ENCODE measurements at places on chromosomes 5 and 9. TPM values are rescaled to one million over a fixed set of nuclear protein-coding genes. Genes with fewer than 3 reads are reported as not detected.
A peak's percentile ranks its signal among the peaks of the same experiment; 100 is the strongest.

GRCh38 chr9:107070586-107070985, 207.6 kb downstream of the ZNF462 start:
- H3K4me3 ChIP-seq, result no peak overlapping the region
- no peak for DNase-seq
- no peaks in the 10 kb centered on the region for H3K36me3 ChIP-seq
- no peak overlapping the region for H3K27ac ChIP-seq
- H3K27me3 ChIP-seq, result peaks cover 12% of the 10 kb centered on the region
- no peaks in the 10 kb centered on the region for H3K4me1 ChIP-seq

DNA sequence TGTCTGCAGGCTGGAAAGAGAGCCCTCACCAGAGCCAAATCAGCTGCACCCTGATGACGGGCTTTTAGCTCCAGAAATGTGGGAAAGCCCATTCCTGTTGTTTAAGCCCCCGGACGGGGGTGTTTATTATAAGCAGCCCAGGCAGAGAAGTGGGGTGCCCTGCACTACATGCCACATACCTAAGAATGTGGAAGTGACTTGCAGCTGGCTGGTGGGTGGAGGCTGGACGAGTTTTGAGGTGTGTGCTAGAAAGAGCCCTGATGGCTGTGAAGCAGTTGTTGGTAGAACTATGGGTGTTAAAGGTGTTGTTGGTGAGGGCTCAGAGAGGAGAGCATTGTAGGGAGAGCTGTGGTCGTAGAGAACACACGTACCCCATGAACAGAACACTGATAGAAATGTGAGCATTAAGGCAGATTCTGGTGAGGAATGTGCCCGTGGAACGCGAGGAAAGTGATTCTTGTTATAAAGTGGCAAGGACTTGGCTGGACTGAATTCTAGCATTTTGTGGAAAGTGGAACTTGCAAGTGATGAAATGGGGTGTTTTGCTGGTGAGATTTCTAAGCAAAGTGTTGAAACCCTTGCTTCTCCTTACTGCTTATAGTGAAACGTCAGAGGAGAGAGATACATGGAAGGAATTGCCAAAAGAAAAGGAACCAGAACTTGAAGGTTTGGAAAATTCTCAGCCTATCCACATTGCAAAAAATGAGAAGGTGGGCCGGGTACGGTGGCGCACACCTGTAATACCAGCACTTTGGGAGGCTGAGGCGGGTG, 38.9 kb downstream of the AHRR start:
- no peak overlapping the region for H3K4me3 ChIP-seq
- no peak overlapping the region for H3K27ac ChIP-seq
- H3K4me1 ChIP-seq, result peaks cover 8% of the 10 kb centered on the region
- H3K27me3 ChIP-seq, result no peaks in the 10 kb centered on the region
- peaks cover 52% of the 10 kb centered on the region for H3K36me3 ChIP-seq

- H3K27ac ChIP-seq, result no peak overlapping the region
- no peaks in the 10 kb centered on the region for H3K27me3 ChIP-seq
- no peaks in the 10 kb centered on the region for H3K36me3 ChIP-seq
- no peak for DNase-seq
- H3K4me1 ChIP-seq, result no peaks in the 10 kb centered on the region
Observed at GRCh38 chr9:79858508-79858907, 286.7 kb downstream of the TLE4 start.

DNA sequence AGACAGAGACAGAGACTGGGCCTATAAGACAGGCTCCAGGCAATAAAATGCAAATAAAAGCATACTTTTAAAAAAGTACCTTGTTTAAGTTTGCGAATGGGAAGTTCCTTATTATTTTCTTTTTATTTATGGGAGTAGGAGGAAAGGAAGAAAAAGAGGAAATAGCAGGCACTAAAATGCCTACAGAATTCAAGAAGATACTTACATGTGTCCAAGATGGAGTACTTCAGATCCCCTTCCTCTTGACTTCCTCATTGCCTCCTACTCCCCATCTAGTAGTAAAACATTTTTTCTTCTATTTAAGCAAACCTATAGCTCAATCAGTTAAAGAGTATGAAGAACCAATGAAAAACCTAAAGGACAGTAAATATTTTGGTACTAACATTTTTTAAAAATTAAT, 24.8 kb downstream of the GKAP1 start:
- DNase-seq, result no peak
- no peak overlapping the region for H3K27ac ChIP-seq
- no peaks in the 10 kb centered on the region for H3K4me1 ChIP-seq
- no peak overlapping the region for H3K4me3 ChIP-seq
- no peaks in the 10 kb centered on the region for H3K36me3 ChIP-seq
- no peaks in the 10 kb centered on the region for H3K27me3 ChIP-seq

DNA sequence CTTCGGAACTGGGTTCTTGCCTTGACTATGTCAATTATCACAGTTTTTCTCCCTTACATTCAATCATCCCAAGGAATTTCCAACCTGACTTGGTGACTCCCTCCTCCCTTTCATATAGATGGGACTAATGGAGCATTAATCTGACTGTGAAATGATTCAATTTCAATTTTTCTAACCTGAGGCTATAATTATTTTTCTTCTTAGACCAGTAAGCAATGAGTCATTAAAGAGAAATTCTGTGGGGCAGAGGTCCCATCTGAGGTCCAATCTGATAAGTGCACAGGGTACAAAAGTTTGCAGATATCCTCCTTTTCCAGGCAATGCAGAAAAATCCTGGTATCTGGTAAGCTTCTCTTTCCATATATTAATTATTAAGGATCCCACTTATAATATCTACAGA, 18.9 kb downstream of the PDE4D start:
- H3K36me3 ChIP-seq, result no peaks in the 10 kb centered on the region
- peaks cover 3% of the 10 kb centered on the region for H3K4me1 ChIP-seq
- H3K27ac ChIP-seq, result no peak overlapping the region

- H3K27ac ChIP-seq, result no peak overlapping the region
- no peak for DNase-seq
- H3K4me3 ChIP-seq, result peak overlapping the region; percentile 97
- no peaks in the 10 kb centered on the region for H3K27me3 ChIP-seq
Observed at GRCh38 chr5:177515580-177515979, 1.2 kb downstream of the DDX41 start.

GRCh38 chr5:94353605-94354004, 264.8 kb downstream of the KIAA0825 start:
- H3K4me1 ChIP-seq, result no peaks in the 10 kb centered on the region
- no peak overlapping the region for H3K4me3 ChIP-seq
- no peak for DNase-seq
- H3K36me3 ChIP-seq, result no peaks in the 10 kb centered on the region
- no peak overlapping the region for H3K27ac ChIP-seq

- peaks cover 3% of the 10 kb centered on the region for H3K27me3 ChIP-seq
- no peaks in the 10 kb centered on the region for H3K36me3 ChIP-seq
- H3K4me1 ChIP-seq, result no peaks in the 10 kb centered on the region
- no peak overlapping the region for H3K4me3 ChIP-seq
- no peak overlapping the region for H3K27ac ChIP-seq
- DNase-seq, result no peak
Observed at GRCh38 chr5:18487928-18488480, 853.7 kb downstream of the TAF11L14 start.

GRCh38 chr9:124284237-124284831, 26.6 kb downstream of the NEK6 start:
- peak overlapping the region; percentile 99 for H3K27ac ChIP-seq
- H3K36me3 ChIP-seq, result peaks cover 6% of the 10 kb centered on the region
- no peaks in the 10 kb centered on the region for H3K27me3 ChIP-seq
- no peak overlapping the region for H3K4me3 ChIP-seq

DNA sequence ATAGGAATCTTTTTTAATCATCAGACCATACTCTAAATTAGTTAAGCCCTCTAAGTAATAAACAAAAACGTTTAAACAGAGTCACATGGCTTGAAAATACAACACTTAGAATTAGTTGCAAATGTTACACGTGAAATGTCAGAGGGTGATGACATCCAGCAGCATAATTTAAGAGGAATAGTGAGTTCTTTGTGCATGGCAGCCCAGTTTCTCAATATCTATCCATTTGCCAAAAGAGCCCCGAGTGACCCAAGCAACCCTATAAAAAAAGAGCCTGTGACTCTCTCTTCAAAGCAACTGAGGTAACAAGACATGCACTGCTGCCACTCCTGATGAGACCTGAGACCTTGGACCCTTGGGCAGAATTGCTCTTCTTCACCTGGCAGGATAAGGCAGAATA, 96.9 kb upstream of the RASA1 start:
- H3K4me1 ChIP-seq, result no peaks in the 10 kb centered on the region
- H3K4me3 ChIP-seq, result no peak overlapping the region
- DNase-seq, result no peak
- no peaks in the 10 kb centered on the region for H3K36me3 ChIP-seq
- no peak overlapping the region for H3K27ac ChIP-seq
- peaks cover 21% of the 10 kb centered on the region for H3K27me3 ChIP-seq

DNA sequence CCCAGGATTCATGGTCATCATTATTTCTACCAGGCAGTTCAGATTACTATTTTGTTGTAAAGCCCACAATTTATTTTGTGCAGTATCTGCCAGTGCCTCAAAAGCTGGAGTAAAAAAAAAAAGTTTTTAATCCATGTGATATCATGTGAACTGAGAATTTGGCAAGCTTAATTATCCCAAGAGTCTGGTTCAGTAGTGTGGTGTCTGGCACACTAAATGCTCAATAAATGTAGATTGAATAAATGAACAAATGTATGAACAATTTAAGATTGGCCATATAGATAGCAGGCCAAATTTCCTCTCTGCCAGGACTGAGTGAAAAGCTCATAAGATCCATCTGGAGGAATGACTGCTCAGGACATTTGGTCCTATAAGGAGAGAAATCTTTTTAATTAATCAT, 533.0 kb downstream of the TLE1 start:
- no peak overlapping the region for H3K27ac ChIP-seq
- H3K36me3 ChIP-seq, result no peaks in the 10 kb centered on the region
- DNase-seq, result no peak
- H3K27me3 ChIP-seq, result no peaks in the 10 kb centered on the region

GRCh38 chr5:97063251-97063650, 79.2 kb downstream of the LIX1 start:
- H3K27me3 ChIP-seq, result peaks cover 10% of the 10 kb centered on the region
- no peak overlapping the region for H3K27ac ChIP-seq
- DNase-seq, result no peak
- no peak overlapping the region for H3K4me3 ChIP-seq

DNA sequence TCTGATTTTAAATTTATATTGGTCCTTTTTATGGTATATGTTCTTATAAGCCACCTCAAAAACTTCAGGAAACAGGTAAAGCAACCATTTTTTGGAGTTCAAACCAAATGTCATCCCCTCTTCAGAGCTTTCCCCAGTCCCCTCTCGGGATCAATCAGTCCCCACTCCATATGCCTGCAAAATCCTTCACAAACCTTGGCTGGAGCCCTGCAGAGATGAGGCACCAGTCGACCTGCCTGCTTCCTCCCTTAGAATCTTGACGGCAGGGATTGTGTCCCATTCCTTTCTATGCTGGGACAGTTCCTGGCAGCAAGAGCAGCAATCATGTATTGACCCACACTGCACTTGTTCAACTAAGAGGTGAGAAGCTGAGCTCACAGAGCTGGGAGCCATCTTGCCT, 22.6 kb downstream of the B4GALT1 start:
- H3K36me3 ChIP-seq, result peaks cover 1% of the 10 kb centered on the region
- no peaks in the 10 kb centered on the region for H3K27me3 ChIP-seq
- H3K4me1 ChIP-seq, result peaks cover 45% of the 10 kb centered on the region
- no peak overlapping the region for H3K27ac ChIP-seq

GRCh38 chr9:124743686-124744348, 27.3 kb downstream of the NR6A1 start:
- H3K36me3 ChIP-seq, result no peaks in the 10 kb centered on the region
- H3K27me3 ChIP-seq, result no peaks in the 10 kb centered on the region
- DNase-seq, result no peak
- no peak overlapping the region for H3K4me3 ChIP-seq
- H3K27ac ChIP-seq, result no peak overlapping the region
- H3K4me1 ChIP-seq, result peaks cover 4% of the 10 kb centered on the region

GRCh38 chr5:109853377-109853776, 163.7 kb downstream of the MAN2A1 start:
- no peak for DNase-seq
- no peaks in the 10 kb centered on the region for H3K27me3 ChIP-seq
- H3K27ac ChIP-seq, result no peak overlapping the region
- peaks cover 72% of the 10 kb centered on the region for H3K36me3 ChIP-seq
- H3K4me1 ChIP-seq, result peaks cover 4% of the 10 kb centered on the region

DNA sequence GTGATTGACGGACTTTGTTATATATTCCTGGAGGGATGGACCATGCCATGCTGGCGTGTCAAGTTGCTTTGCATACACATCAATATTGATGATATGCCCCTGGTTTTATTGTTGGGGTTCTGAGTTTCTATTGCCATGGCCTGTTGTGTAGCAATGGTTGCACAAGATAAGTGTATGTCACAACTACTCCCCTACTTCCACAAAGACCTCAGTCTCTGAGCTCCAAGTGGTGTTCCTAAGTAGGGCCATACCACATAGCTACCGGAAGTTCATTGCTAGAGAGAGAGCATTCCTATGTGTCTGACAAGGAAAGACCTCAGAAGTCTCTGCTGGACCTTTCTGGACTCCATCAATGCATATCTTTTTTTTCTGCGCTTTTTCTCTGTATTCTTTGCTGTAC, 19.8 kb downstream of the TXNDC8 start:
- peaks cover 17% of the 10 kb centered on the region for H3K27me3 ChIP-seq
- no peak for DNase-seq
- H3K27ac ChIP-seq, result no peak overlapping the region
- H3K36me3 ChIP-seq, result no peaks in the 10 kb centered on the region
- no peak overlapping the region for H3K4me3 ChIP-seq

- H3K4me3 ChIP-seq, result no peak overlapping the region
- peaks cover 38% of the 10 kb centered on the region for H3K36me3 ChIP-seq
- no peaks in the 10 kb centered on the region for H3K27me3 ChIP-seq
- H3K27ac ChIP-seq, result no peak overlapping the region
- peaks cover 22% of the 10 kb centered on the region for H3K4me1 ChIP-seq
Observed at GRCh38 chr5:1325191-1325741, 19.6 kb downstream of the CLPTM1L start.

Gene LCN2
- total RNA-seq, result not detected

Gene CXXC5
- total RNA-seq, result 259 TPM

Gene PARP8
- 23.9 TPM for total RNA-seq

Gene SOX30
- total RNA-seq, result not detected

Gene C9orf50
- total RNA-seq, result not detected

Gene ADAMTSL1
- total RNA-seq, result 1.5 TPM

Gene XPA
- total RNA-seq, result 10.6 TPM

Gene ARHGEF37
- total RNA-seq, result 8.9 TPM

Gene PITX1
- not detected for total RNA-seq

Gene TAF11L6
- total RNA-seq, result not detected

Measured in osteocyte (in vitro differentiated cells).